ENCODE measurements at places on chromosomes 13 and 19. TPM values are rescaled to one million over a fixed set of nuclear protein-coding genes. Genes with fewer than 3 reads are reported as not detected.

The PAK4 gene
- 15.5 TPM for total RNA-seq

The SBK2 gene
- 0.71 TPM for total RNA-seq

The ZNF628 gene
- 2.7 TPM for total RNA-seq

The SMAD9 gene
- total RNA-seq: 6.8 TPM

The FGF22 gene
- not detected for total RNA-seq

The NKG7 gene
- total RNA-seq: not detected

The HSD17B14 gene
- total RNA-seq: not detected

DNA sequence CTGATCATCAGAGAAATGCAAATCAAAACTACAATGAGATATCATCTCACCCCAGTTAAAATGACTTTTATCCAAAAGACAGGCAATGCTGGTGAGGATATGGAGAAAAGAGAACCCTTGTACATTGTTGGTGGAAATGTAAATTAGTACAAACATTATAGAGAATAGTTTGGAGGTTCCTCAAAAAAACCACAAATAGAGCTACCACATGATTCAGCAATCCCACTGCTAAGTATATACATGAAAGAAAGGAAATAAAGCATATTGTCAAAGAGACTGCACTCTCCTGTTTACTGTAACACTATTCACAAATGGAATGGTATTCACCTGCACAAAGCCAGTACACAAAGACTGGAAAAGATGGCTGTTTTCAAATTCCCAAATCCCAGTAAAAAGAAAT is 1233.7 kb downstream of the PCDH17 start:
- no peak for DNase-seq

DNA sequence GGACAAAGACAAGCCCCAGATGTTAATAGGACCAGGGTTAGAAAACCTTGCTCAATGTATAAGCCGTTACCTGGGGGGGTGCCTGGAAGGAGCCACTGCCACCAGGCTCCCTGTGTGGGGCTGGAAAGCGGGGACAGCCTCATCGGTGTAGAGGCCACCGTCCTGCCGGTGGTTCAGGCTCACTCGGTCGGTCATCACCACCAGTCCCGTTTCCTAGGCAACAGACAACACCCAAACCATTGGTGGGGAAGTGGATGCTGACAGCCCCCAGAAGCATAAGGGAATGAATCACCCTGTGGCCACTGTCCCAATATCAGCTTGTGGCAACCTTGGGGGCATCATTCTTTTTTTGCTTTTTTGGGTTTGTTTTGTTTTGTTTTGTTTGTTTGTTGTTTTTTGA is 55.8 kb downstream of the CPAMD8 start:
- DNase-seq: no peak

GRCh38 chr19:51354103-51354741 is 12.0 kb downstream of the ETFB start:
- no peak for DNase-seq

GRCh38 chr13:85509512-85509911 is 289.7 kb downstream of the SLITRK6 start:
- DNase-seq: no peak

DNA sequence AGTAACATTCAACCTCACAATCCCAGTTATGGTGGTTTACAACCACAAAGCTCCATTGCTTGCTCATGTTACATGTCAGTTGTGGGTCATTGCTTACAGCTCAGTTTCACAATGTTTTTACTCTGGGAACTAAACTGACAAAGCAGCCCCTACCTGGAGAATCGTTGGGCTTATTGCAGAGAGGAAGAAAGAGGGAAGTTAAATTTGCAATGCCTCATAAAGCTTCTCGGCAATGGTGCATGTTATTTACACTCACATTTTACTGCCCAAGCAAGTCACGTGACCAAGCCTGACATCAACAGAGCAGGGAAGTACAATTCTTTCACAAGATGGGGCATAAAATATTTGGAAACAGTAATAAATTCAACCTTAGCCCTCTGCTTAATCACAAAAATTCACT is 441.6 kb downstream of the TDRD3 start:
- DNase-seq: no peak

DNA sequence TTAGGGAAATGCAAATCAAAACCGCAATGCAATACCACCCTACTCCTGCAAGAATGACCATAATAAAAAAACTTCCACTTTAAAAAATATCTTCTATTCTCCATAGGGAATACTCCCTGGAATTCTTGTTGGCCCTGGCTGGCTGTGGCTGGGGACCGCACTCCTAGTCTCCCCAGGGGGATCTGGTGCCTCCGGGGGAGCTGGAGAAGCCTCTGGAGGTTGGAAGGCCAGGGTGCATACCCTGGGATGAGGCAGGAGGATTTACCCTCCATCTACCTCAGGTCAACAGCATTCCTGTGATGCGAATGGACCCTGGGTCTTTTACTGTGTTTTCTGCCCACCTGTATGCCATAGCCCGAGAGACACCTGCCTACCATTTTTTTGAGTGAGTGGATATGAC is 120.0 kb upstream of the ZNF536 start:
- DNase-seq: no peak

GRCh38 chr19:52369559-52370340 is at the start of gene ZNF880:
Gene ZNF880 (plus strand): TSS chr19:52369923. CDS start chr19:52369966, 43 bp downstream.
- DNase-seq: peak; percentile 86

- DNase-seq: no peak
Observed at GRCh38 chr19:2171349-2172145, 7.8 kb downstream of the DOT1L start.

GRCh38 chr19:31841755-31842154 is 492.5 kb upstream of the TSHZ3 start:
- no peak for DNase-seq

- DNase-seq: no peak
Observed at GRCh38 chr19:9032136-9032631, 22.0 kb upstream of the MUC16 start.

- DNase-seq: no peak
Observed at GRCh38 chr13:49183672-49184325, 36.3 kb upstream of the MLNR start.

- DNase-seq: peak; percentile 79
Observed at GRCh38 chr13:101417043-101417406, 717 bp upstream of the NALCN start.

DNA sequence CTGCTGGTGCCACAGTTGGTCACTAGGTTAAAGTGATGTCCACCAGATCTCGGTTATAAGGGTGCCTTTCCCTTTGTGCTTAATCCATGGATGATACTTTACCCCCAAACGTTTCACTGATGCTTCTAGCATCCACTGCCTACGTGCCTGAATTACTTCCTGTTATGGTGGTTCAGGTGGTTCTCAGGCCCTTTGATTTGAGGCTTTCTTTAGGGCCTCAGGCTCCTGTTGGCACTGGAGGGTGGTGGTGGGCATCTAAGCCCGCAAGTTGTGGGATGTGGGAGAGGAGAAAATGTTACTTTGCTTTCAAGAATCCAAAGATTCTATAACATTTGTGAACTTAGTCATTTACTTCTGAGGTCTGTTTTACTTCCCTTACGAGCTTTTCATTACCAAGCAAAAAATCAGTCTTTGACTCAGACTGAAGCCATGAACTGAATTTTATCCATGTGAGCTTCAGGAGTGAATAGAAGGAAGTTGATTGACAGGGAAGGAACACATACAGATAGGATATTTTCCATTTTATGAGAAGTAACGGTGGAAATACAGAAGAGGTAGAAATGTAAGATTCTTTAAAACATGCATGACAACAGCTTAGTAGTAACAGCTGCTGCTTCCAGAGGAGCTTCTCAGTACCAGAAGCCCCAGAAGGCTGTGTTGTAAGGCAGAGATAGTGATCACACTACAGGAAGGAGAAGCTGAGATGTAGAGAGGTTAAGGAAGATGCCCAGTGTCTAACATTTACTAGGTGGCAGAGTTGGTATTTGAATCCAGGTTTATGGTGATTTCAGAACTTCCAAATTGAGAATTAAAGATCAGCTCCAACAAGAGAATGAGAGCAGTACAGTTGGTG is 65.0 kb downstream of the ARHGEF7 start:
- DNase-seq: no peak

GRCh38 chr13:112622375-112622774 is 34.4 kb upstream of the TUBGCP3 start:
- no peak for DNase-seq

DNA sequence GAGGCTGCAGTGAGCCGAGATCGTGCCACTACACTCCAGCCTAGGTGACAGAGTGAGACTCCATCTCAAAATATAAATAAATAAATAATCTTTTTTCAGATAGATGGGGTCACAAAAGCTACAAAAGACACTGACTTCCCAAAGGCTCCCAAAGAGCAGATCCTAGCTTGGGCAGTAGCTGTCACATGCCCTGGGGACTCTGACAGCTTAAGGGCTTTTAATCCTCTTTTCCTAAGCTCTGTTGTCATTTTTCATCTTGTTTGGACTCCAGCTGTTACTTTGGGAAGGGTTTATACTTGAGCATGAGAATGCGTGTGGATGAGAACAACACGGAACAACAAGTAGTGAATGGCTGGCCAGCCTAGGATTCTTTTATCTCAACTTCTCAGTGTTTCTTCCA is 231.7 kb downstream of the MZT1 start:
- DNase-seq: no peak

DNA sequence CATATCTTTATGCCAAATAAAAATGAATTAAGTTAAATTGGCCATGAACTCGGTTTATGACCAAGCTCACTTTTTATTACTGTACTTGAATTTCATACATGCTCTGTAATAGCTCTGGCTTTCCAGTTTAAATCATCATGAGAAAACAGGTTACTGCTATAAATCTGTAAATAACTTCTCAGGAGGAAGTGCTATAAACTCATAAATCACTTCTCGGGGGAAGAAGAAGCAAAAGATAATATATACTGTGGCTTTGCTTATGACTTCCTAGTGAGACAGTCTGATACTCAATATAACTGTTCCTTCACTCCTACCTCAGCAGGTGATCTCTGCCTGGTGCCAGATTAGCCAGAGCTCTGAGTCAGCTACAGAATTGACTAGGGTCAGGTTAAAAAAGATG is 12.5 kb downstream of the SUPT20H start:
- DNase-seq: no peak

- DNase-seq: no peak
Observed at GRCh38 chr19:35365303-35365702, 5.6 kb upstream of the GPR42 start.

- DNase-seq: no peak
Observed at GRCh38 chr19:35225951-35226350, 2.6 kb downstream of the FAM187B start.

DNA sequence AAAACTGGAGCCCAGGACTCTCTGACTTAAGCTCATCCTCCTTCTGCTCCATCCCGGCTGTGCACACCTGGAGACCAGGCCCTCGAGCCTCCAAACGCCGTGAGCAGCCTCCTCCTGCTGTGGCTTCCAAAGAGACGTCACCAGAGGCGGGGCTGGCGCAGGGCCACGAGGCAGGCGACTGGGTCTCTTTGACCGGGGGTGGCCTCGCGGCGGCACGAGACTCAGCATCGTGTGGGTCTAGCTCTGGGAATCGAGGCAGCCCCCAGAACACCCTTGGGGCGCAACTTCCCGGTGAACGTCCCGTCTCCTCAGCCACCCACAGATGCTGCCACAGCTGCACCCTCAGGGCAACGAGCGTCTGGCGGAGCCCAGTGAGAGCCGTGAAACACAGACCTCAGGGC is 22.8 kb downstream of the RASA3 start:
- no peak for DNase-seq

- no peak for DNase-seq
Observed at GRCh38 chr19:19575411-19575810, 37.3 kb downstream of the CILP2 start.

DNA sequence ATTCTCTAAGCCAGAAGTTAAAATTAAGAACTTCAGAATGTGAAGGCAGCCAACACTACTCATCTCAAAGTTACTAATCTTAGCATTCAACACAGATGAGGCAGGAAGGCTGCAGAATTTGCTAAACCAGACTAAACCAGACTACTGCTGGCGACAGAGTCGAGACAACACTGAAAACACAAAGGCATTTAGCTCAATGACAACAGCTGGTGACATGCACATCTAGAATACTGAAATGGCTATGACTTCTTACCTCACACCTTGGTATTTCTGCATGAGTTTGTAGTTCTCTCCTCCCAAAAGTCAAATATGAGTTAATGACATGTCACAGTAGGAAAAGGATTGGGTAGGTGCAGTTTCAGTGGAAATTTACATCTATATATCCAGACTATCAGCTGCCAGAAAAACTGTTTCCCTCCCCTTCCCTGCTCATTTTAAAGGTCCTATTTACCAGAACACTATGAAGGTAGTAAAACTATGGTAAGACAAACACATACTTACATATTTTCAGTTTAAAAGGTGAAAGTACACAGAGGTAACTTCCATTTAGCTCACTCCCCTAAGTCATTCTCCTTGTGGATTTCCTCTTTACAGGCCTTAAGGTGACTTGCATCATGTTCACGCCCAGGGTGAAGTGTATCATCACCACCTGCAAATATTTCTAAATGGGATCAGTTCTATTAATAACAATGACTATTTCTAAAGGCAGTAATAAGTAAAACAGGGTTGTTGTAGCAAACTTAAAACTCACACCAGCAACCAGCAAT is 21.4 kb downstream of the FOXO1 start:
- DNase-seq: no peak

DNA sequence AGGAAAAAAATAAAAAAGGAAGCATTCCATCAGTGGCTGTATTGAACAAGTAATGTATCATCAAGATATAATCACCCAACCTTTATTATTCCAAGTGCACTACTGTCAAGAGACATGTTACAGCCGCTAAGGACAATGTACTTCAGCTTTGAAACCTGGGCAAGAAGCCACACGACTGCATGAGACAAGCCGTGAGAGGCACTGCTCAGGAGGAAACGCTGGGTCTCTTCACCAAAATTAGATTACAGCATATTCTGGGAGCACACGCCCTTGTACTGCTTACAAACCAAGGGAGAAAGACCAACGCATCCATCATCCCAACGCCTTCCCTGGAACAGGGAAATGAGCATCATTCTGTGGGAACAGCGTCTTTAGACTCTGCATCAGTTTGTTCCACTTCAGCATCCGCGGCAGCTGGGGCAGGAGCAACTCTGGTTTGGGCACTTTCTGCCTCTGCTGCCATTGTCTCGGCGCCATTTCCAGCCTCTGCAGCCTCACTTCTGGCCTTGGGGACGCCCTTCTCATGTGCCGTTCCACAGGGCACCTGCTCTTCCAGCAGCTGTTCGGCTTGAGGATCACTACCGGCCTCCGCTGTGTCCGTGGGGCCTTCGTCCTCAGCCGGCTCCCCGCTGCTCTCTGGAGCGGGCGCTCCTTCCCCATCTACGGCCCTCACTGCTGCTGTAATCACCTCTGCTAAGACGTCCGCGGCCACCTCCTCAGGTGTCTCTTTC is 22.4 kb upstream of the BRD4 start:
- no peak for DNase-seq

DNA sequence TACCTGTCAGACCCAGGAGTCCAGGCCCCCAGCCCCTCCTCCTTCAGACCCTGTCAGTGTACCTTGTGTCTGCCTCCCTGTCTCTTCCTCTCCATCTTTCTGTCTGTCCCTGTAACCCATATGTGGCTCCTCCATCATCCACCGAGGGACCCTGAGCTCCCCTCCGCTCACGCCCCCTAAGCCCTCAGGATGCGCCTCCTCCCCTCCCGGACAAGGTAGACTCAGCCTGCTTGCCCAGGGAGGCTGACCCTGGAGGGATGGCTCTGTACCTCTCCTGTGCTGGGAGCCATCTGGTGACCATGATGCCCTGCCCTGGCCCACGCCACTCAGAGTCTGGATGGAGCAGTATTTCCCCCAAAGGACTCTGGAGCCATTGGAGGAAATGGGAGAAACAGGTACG is 1.0 kb upstream of the CAPN12 start:
- DNase-seq: no peak

- DNase-seq: no peak
Observed at GRCh38 chr19:10815007-10815536, 20.9 kb downstream of the TMED1 start.

GRCh38 chr13:110010404-110011138 is 224.2 kb upstream of the IRS2 start:
- peak; percentile 47 for DNase-seq

GRCh38 chr13:29136341-29136740 is 316.2 kb downstream of the MTUS2 start:
- DNase-seq: no peak
